ENCODE measurements at places on chromosomes 11 and 22.

GRCh38 chr11:128908391-128909246 is 17.5 kb downstream of the KCNJ5 start:
- DNase-seq, result no peak

DNA sequence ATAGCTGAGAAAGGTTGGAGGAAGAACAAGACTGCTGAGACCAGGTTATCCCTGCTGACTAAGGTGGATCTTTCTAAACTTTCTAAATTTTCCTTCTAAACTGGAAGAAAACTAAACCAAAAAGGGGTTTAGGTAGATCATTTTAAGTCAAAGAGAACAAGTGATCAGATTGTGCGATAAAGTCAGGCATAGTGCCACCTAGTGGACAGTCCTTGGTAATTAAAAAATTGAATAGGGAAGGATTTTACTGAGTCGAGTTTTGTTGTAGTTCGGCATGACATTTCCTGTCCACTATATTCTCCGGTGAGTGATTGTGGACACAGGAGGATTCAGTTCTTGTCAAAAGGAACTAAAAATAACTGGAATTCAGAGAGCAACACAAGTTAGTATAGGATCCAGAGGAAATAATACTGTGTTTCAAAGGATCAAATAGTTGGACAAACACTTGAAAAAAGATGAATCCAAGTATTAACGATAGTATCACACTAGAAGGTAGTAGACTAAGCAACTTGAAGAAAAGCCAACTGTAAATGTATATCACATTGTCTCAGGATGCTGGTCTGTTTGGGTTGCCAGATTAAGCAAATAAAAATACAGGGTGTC is 1236.4 kb downstream of the FAM181B start:
- DNase-seq, result no peak

DNA sequence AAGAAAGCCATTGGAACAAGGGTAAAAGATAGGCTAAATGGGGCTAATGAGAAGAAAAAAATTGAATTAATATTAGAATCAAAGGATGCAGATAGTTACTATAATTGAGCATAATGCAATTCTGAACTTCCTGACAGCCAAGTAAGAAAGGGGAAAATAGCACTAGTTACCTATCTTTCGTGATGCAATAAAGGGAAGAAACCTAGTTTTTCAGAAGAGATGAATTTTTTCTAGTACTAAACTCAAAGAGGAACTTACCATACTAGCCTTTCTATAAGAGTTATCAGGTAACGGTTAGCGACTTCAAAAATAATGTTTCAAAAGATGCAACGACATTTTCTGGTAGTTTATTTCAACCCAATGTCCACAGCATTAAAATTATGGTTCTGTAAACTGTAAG is 8.8 kb upstream of the WT1 start:
- no peak for DNase-seq

GRCh38 chr22:38348751-38349496 is 31.7 kb upstream of the CSNK1E start:
- DNase-seq, result no peak

- DNase-seq, result no peak
Measured at GRCh38 chr11:37504060-37504611, 906.1 kb upstream of the RAG2 start.

- DNase-seq, result no peak
Measured at GRCh38 chr11:46247090-46247489, 30.4 kb upstream of the CREB3L1 start.

GRCh38 chr11:61533401-61533800 is 24.9 kb downstream of the LRRC10B start:
- no peak for DNase-seq

DNA sequence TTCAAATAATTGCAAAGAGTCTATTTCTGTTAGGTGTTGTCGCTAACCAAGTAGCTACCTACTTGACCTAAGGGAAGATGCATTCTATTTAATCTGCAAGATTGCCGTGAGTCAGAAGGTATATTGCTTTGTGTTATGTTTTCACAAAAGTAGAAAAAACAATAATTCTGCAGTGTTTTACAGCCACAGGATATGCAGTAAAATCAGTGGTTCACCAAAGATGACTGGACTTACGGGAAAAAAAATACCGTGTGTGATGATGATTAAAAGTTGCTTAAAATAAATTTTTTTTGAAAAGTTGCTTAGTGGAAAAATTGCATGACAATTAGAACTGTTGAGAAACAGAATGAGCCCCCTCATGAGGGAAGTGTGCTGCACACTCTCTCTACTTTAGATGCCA is 209.1 kb downstream of the DDX10 start:
- DNase-seq, result no peak

- DNase-seq, result no peak
Measured at GRCh38 chr11:7639643-7640025, 33.7 kb downstream of the CYB5R2 start.

GRCh38 chr11:110119317-110119716 is 26.1 kb downstream of the ZC3H12C start:
- DNase-seq, result no peak

- DNase-seq, result no peak
Measured at GRCh38 chr11:120589376-120589775, 77.8 kb downstream of the GRIK4 start.

DNA sequence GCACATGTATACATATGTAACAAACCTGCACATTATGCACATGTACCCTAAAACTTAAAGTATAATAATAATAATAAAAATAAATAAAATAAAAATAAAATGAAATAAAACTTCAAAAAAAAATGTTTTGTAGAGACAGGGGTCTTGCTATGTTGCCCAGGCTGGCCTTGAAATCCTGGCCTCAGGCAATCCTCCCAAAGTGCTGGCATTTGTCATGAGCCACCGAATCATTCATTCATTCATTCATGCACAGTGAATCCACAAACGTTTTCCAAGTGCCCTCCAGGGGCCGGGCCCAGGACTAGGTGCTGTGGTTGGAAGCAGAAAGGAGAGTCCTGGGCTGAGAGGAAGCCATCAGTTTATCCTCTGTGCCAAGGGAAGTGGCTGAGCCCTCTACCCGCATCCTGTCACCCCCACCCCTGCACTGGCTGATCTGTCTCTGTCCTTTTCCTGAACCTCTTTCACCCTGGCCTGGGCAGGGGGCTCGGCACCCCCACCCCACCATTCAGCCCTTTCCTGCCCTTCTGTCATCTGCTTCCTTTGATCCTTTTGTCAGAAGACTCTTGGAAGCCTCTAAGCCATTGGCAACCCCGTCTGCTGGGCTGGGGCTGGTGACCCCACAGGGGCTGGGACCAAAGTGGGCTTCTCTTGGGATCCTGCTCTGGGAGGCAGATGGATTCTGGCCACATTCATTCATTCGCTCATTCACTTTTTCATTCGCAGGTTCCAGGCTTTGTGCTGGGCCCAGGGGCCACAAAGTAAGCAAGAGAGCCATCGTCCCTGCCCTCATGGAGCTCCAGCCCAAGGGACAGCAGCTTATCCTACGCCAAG is 84.3 kb downstream of the IGLL1 start:
- DNase-seq, result no peak

GRCh38 chr11:105915021-105915420 is 107.0 kb downstream of the MSANTD4 start:
- DNase-seq, result no peak

- DNase-seq, result no peak
Measured at GRCh38 chr11:25777343-25777742, 554.6 kb upstream of the ANO3 start.

DNA sequence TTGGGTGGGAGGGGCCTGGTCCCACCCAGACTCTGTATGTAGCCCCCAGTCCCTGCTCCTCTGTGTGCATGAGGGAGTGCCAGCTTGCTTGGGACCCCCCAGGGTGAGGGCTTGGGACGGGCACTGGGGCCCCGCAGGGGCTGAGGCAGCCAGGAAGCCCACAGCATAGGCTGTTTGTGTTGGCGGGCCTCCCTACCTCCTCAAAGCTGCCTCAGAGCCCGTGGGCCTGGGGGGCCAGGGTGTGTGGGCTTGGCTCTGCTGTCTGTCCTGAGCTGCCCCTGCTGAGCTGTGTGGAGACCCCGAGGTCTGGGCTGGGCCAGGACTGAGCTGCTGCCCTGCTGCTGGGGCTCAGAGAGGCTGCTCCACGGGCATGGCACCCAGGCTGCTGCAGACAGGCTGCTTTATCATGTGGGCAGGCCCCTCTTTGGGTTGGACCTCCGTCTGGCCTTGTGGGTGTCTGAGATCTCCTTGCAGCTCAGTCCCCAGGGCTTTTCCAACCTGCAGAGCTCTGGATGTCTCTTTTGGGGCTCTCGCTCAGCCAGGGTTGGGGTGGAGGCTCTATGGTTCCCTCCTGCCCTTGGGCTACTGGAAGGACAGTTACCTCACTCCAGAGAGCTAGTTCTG is 3.3 kb downstream of the TSPAN4 start:
- no peak for DNase-seq

- no peak for DNase-seq
Measured at GRCh38 chr11:123905826-123906225, 3.9 kb downstream of the OR8D4 start.

DNA sequence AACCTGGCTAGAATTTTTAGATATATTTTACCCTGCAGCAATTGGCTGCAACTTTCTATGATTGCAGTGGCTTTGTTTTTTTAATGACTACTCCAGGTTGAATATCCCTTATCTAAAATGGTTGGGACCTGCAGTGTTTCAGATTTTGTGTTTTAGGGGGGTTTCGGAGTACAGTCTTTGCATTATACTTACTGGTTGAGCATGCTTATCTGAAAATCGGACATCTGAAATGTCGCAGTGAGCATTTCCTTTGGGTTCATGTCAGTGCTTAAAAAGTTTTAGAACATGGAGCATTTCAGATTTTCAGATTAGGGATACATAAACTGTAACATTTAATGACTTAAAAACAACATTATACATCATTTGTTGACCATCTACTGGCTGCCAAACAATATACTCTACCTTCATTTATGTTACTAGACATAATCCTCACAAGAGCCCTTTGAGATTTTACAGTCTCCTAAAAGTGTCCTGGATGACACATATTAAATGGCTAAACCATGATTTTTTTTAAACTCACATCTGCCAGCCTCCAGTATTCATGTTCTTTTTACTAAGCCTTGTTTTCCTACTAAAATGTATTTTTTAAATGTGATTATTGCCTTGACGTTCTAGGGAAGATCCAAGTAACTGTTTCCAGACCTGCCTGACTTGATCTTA is 66.3 kb downstream of the PRMT3 start:
- no peak for DNase-seq

GRCh38 chr11:128294671-128295050 is 292.7 kb downstream of the ETS1 start:
- no peak for DNase-seq

- DNase-seq, result no peak
Measured at GRCh38 chr22:22714600-22715335, 70.4 kb downstream of the GGTLC2 start.

- no peak for DNase-seq
Measured at GRCh38 chr11:86397351-86397750, 22.7 kb downstream of the CCDC81 start.

GRCh38 chr11:21148376-21148775 is 479.0 kb downstream of the NELL1 start:
- DNase-seq, result no peak

DNA sequence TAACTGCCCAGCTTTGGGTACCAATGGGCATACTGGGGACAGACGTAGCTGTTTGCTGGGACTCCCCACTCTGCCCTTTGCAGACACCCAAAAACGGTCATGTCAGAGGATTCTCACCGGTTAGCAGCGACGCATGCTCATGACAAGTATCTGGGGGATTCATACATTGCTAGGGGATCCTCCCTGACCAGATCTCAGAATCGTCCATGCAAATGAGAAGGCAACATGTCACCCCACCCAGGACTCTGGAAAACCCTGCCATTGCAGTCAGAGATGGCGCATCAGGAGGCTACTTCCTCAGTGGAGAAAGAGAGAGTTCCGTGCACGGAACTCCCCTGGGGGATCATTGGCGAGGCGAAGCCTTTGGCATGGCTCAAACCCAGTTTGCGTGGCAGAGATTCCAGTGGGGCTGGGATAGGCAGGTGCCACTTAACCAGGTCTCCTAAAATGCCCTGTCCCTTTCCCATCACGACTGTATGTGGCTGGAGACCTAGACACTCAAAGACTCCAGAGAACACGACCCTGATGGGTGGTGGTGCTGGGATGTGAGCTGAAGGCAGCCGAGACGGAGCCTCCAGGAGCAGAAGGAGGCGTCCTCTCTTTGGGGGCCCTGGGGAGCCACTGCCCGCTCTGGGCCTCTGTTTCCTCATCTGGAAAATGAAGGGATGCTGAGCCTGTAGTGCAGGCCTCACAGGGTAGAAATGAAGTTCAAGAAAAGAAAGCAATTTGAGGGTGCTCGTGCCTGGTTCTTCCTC is 4.9 kb downstream of the RGL4 start:
- DNase-seq, result no peak

GRCh38 chr11:129861702-129862522 is 33.5 kb downstream of the NFRKB start:
- no peak for DNase-seq

DNA sequence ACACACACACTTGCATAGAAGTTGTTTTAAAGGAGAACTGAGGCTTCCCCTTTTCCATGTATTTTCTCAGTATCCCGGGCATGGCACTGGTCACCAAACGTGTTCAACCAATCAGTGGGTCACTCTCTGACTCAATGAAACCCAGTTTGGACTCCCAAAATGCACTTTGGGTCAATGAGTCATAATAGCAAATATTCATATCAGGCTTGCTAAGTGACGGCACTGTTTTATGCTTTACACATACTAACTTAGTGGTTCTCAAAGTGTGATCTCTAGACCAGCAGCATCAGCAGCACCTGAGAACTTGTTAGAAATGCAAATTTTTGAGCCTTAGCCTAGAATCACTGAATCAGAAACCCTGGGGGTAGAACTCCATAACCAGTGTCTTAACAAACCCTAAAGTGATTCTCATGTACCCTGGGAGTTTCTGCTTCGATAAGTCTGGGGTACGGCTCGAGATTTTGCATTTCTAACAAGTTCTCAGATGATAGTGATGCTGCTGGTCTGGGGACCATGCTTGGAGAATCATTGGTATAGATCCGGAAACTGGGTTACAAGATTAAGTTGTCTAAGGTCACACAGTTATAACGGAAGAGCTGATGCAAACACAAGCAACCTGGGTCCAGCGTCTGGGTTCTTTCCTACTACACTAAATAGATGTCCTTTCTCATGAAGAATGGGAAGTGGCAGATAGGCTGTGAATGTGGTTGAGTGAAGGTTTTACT is 35.6 kb downstream of the ETS1 start:
- no peak for DNase-seq

- DNase-seq, result peak; percentile 34
Measured at GRCh38 chr22:37284805-37285355, 2.6 kb downstream of the CYTH4 start.

GRCh38 chr11:20088397-20089225 is 71.7 kb downstream of the DBX1 start:
- no peak for DNase-seq

- no peak for DNase-seq
Measured at GRCh38 chr11:62295504-62295903, 3.4 kb downstream of the SCGB1D4 start.

Measured in activated naive CD4-positive, alpha-beta T cell treated with anti-CD3 and anti-CD28 coated beads, Interleukin-2, amount 50 U/mL, for 16 hours (primary cell).